ENCODE measurements at places on chromosomes 13 and 19. TPM values are rescaled to one million over a fixed set of nuclear protein-coding genes. Genes with fewer than 3 reads are reported as not detected.
A peak's percentile ranks its signal among the peaks of the same experiment; 100 is the strongest.

GRCh38 chr13:63189712-63190111 lies 1774.1 kb upstream of the PCDH20 start:
- no peak for DNase-seq
- no peak overlapping the region for H3K27ac ChIP-seq
- no peaks in the 10 kb centered on the region for H3K27me3 ChIP-seq
- H3K36me3 ChIP-seq, result no peaks in the 10 kb centered on the region
- no peak overlapping the region for H3K4me3 ChIP-seq

- H3K27me3 ChIP-seq, result peaks cover 40% of the 10 kb centered on the region
- no peak overlapping the region for H3K4me3 ChIP-seq
- H3K36me3 ChIP-seq, result no peaks in the 10 kb centered on the region
- H3K27ac ChIP-seq, result no peak overlapping the region
Measured at GRCh38 chr13:102128216-102128810, 273.5 kb downstream of the FGF14 start.

- H3K4me1 ChIP-seq, result peaks cover 46% of the 10 kb centered on the region
- H3K27me3 ChIP-seq, result no peaks in the 10 kb centered on the region
- H3K4me3 ChIP-seq, result no peak overlapping the region
Measured at GRCh38 chr19:10660346-10660745, 6.2 kb downstream of the ILF3 start.

GRCh38 chr13:106573284-106573846 lies 5.4 kb upstream of the ARGLU1 start:
- H3K4me1 ChIP-seq, result peaks cover 10% of the 10 kb centered on the region
- H3K36me3 ChIP-seq, result no peaks in the 10 kb centered on the region
- no peak overlapping the region for H3K4me3 ChIP-seq
- no peak for DNase-seq

- H3K27me3 ChIP-seq, result peaks cover 3% of the 10 kb centered on the region
- H3K36me3 ChIP-seq, result peaks cover 3% of the 10 kb centered on the region
- H3K4me3 ChIP-seq, result peak overlapping the region; percentile 56
- no peak for DNase-seq
Measured at GRCh38 chr19:52492201-52492993, 35.1 kb upstream of the ZNF808 start.

DNA sequence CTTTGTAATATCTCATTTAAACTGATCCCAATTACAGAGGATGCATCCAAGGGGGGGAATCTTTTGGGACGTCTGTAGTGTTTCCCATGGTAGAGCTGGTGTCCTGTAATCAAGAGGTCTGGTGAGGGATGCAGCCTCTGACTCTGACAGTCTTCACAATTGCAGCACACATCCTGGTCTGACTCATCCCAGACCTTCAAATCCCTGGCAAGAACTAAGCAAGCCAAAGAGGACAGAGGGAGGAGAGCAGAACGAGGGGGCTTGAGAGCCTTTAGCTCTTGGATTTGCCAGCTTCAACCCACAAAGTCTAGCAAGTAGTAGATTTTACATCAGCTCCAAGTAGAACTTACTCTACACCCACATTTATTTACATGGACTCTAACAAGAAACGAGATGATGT lies 17.3 kb upstream of the FCGBP start:
- no peak overlapping the region for H3K27ac ChIP-seq
- no peaks in the 10 kb centered on the region for H3K27me3 ChIP-seq
- DNase-seq, result no peak
- H3K36me3 ChIP-seq, result no peaks in the 10 kb centered on the region
- H3K4me3 ChIP-seq, result no peak overlapping the region

- no peaks in the 10 kb centered on the region for H3K36me3 ChIP-seq
- no peak overlapping the region for H3K27ac ChIP-seq
- no peak overlapping the region for H3K4me3 ChIP-seq
- H3K27me3 ChIP-seq, result no peaks in the 10 kb centered on the region
- no peaks in the 10 kb centered on the region for H3K4me1 ChIP-seq
Measured at GRCh38 chr19:51417810-51418157, 342 bp upstream of the SIGLEC10 start.

DNA sequence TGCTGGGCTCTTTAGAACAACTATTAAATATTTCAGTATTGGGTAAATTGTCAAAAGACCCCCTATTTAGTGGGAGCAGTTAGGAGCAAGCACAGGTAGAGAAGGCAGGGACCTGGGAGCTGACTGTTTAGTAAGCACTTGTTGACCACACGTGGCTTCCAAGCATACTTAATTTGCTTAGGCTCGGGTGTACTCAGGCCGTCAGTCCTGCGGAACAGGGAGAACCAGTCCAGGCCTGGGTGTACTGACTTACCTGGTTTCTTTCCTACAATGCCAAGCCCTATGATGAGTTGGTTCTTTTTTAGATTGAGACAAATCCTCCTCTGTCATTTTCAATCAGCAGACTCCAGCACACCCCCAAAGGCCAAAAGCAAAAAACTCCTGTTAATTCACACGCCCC lies 90.0 kb downstream of the WDFY2 start:
- DNase-seq, result no peak
- no peak overlapping the region for H3K4me3 ChIP-seq
- H3K4me1 ChIP-seq, result peaks cover 26% of the 10 kb centered on the region
- no peaks in the 10 kb centered on the region for H3K36me3 ChIP-seq
- no peaks in the 10 kb centered on the region for H3K27me3 ChIP-seq

DNA sequence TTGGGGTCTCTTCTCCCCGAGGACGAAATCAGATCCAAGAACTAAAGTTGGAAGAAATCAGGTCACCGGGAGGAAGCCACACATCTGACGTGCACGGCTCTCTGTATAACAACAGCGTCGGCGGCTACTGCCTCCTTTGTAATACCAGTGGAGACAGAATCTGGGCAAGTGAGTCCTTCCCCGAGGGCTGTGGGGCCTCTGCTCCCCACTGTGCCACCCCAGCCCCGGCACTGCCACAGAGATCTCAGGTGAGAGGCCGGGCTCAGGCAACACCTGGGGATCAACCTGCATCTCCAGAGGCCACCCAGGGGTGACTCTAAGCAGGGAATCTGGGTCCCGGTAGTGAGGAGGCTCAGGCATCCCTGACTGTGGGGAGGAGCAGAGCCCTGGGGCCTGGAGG lies 33.7 kb upstream of the C13orf46 start:
- peaks cover 7% of the 10 kb centered on the region for H3K4me1 ChIP-seq
- no peaks in the 10 kb centered on the region for H3K27me3 ChIP-seq
- DNase-seq, result peak; percentile 44
- no peak overlapping the region for H3K27ac ChIP-seq
- no peak overlapping the region for H3K4me3 ChIP-seq
- peaks cover 13% of the 10 kb centered on the region for H3K36me3 ChIP-seq

DNA sequence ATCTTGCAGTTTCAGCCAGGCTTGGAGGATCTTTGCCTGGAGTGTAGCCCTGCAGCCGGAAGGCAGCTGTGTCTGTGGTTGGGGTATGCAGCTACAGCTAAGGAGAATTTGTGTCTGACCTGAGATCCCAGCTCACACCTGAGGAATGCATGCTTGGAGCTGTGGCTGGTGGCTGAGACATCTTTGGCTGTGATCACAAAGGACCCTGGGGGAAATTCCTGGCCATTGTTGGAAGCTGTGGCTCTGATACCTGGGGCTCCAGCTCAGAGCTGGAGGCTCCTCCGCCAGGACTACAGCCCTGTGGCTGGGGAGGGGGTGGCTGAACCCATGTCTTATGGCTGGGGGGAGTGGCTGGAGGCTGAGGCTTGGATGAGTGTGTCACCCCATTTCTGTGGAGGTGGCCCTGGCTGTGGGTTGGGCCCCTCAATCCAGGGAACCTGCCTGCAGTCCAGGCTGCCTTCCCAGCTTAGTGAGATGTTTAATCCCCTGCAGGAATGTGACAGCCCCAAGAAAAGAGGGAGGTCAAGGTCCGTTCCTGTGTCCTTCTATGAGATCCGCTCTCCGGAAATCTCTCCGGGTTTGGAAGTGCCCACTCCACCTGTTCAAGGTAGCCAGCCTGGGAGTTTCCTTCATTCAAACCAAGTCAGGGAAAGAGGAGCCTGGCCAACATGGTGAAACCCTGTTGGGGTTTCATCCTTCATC lies 27.6 kb downstream of the ARHGEF18 start:
- no peaks in the 10 kb centered on the region for H3K27me3 ChIP-seq
- H3K4me1 ChIP-seq, result no peaks in the 10 kb centered on the region
- DNase-seq, result no peak

DNA sequence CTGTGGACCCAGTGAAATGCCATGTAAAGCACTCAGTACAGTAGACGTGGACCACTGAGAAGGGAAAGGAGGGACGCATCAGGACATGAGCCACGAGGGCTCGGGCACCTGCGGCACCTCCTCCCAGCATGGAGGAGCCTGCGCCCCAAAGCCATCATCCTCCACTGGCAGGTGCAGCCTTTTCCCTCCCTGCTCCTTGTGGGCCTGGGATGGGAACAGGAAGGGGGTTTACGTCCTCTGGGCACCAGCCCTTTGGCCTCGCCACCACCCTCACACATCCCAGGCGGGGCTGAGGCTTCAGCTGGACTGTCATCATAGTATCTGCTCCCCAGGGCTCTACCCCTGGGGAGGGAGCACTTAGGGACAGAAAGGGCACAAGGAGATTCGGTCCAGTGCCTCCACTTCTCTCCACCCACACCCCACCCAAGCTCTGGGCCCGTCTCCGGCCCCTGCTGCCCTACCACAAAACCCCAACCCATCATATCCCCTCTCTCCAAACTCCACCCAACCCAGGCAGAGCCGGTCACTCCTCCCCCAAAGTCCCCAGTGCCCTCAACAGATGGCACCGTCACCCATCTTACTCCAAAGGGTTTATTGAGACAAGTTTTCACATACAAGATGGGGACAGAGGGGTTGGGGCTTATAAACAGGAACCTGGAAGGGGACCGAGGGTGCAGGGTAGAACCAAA lies 2.2 kb upstream of the PRKD2 start:
- peaks cover 25% of the 10 kb centered on the region for H3K4me1 ChIP-seq
- H3K27me3 ChIP-seq, result no peaks in the 10 kb centered on the region
- no peak overlapping the region for H3K4me3 ChIP-seq
- DNase-seq, result no peak

DNA sequence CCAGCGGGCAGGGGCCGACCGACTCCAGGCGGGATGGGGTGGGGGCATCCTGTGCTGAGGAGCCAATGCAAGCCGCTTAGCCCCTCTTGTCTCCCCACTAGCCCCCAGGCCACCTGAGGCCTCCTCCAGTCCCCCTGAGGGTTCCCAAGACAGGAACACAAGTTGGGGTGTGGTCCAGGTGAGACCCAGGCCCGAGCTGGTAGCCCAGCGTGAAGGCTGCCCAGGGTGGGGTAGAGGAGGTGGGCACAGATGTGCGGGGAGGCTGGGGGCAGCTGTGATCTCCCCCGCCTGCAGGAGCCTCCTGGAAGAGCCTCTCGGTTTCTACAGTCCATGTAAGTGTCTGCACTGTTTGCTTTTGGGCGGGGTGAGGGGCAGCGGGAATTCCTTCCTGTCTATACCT lies 10.4 kb downstream of the TLE6 start:
- peaks cover 22% of the 10 kb centered on the region for H3K4me1 ChIP-seq
- no peak for DNase-seq
- H3K27me3 ChIP-seq, result peaks cover 6% of the 10 kb centered on the region
- H3K4me3 ChIP-seq, result no peak overlapping the region

- H3K4me3 ChIP-seq, result no peak overlapping the region
- no peak overlapping the region for H3K27ac ChIP-seq
- no peak for DNase-seq
- peaks cover 24% of the 10 kb centered on the region for H3K4me1 ChIP-seq
- H3K36me3 ChIP-seq, result no peaks in the 10 kb centered on the region
- no peaks in the 10 kb centered on the region for H3K27me3 ChIP-seq
Measured at GRCh38 chr19:18645035-18645511, 8.2 kb downstream of the KLHL26 start.

- DNase-seq, result no peak
- no peak overlapping the region for H3K4me3 ChIP-seq
- H3K27ac ChIP-seq, result no peak overlapping the region
- no peaks in the 10 kb centered on the region for H3K27me3 ChIP-seq
Measured at GRCh38 chr19:6250024-6250615, 29.7 kb downstream of the MLLT1 start.

GRCh38 chr19:38194061-38194701 lies 29.8 kb downstream of the DPF1 start:
- H3K4me1 ChIP-seq, result no peaks in the 10 kb centered on the region
- H3K27me3 ChIP-seq, result no peaks in the 10 kb centered on the region
- no peak overlapping the region for H3K27ac ChIP-seq
- peaks cover 5% of the 10 kb centered on the region for H3K36me3 ChIP-seq
- no peak for DNase-seq

GRCh38 chr13:41859565-41859964 lies 101.3 kb downstream of the VWA8 start:
- peaks cover 8% of the 10 kb centered on the region for H3K36me3 ChIP-seq
- no peak for DNase-seq
- H3K4me1 ChIP-seq, result peaks cover 15% of the 10 kb centered on the region
- no peaks in the 10 kb centered on the region for H3K27me3 ChIP-seq

DNA sequence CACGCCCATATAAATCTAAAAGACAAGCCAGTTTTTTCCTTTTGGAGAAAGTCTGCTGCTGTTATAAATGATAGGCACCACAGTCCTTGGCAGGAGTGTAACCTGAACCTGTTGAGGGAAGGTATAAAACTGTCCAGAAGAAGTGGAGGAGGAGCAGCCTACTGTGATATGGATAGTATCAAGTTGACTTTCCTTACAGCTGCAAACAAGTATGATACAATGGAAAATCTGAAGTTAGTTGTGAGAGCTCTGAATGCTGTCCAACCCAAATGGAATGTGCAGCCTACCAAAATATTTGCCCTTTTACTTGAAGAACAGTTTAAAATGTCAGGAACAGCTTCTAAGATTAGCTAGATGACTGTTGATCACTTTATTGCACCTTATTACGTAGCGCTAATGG lies 399.6 kb downstream of the FGF14 start:
- no peak overlapping the region for H3K4me3 ChIP-seq
- H3K27me3 ChIP-seq, result no peaks in the 10 kb centered on the region
- H3K4me1 ChIP-seq, result peaks cover 16% of the 10 kb centered on the region
- no peak for DNase-seq

Gene IRS2
- total RNA-seq, result 25.8 TPM

Gene OR7C1
- total RNA-seq, result not detected

Gene ZSCAN4
- total RNA-seq, result not detected
